ENCODE measurements at places on chromosomes 7 and 10. TPM values are rescaled to one million over a fixed set of nuclear protein-coding genes. Genes with fewer than 3 reads are reported as not detected.
A peak's percentile ranks its signal among the peaks of the same experiment; 100 is the strongest.

GRCh38 chr7:77282897-77283296 is 83.3 kb upstream of the FGL2 start:
- no peak overlapping the region for H3K4me3 ChIP-seq
- no peaks in the 10 kb centered on the region for H3K27me3 ChIP-seq
- no peaks in the 10 kb centered on the region for H3K4me1 ChIP-seq
- no peak for DNase-seq

GRCh38 chr10:106053061-106053460 is 1111.4 kb downstream of the SORCS1 start:
- DNase-seq, result no peak
- no peaks in the 10 kb centered on the region for H3K27me3 ChIP-seq
- H3K36me3 ChIP-seq, result no peaks in the 10 kb centered on the region
- no peak overlapping the region for H3K27ac ChIP-seq

GRCh38 chr10:69321865-69322264 is 43.6 kb downstream of the HK1 start:
- no peak overlapping the region for H3K27ac ChIP-seq
- no peak overlapping the region for H3K4me3 ChIP-seq
- no peak for DNase-seq
- H3K27me3 ChIP-seq, result no peaks in the 10 kb centered on the region
- H3K4me1 ChIP-seq, result peaks cover 25% of the 10 kb centered on the region

GRCh38 chr10:30185341-30185740 is 126.0 kb upstream of the JCAD start:
- peaks cover 55% of the 10 kb centered on the region for H3K4me1 ChIP-seq
- H3K36me3 ChIP-seq, result no peaks in the 10 kb centered on the region
- 0 out of 2 replicates have a peak, but pooled peaks cover 5% of the 10 kb centered on the region for H3K27me3 ChIP-seq
- DNase-seq, result peak; percentile 25

DNA sequence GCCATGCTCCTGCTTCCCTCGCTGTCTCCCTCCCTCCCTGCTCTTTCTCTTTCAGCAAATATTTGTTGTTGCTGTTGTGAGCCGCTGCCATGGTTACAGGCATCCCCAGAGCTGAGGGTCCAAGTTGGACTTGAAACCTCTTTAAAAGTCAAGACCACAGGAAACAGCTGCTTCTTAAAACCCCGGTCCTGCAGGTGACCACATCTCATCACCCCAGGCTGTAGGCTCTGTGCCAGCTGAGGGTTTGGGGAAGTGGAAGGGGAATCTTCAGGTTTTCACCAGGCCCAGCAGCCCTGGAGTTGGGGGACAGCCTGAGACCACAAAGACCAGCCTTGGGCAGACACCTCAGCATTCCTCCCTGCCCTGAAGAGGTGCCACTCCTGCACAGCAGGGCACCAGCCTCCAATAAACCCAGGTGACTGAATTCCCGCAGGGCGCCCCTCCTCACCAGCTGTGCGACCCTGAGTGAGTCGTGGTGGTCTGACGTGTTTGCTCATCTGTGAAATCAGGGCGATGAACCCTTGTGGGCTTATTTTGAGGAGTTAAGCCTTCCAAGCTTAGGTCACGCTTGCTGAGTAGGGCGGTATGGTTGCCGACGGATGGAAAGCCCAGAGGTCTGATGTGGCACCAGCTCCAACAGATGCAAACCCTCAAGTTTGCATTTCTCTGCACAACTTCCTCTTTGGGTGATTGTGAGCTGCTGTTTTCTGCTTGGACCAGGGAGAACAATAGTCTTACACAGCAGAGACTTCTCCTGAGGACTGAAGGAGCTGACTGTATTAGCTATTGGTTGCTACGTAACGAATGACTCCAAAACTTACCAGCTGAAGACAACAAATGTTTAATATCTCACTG is 24.8 kb downstream of the NPTX2 start:
- no peak overlapping the region for H3K4me3 ChIP-seq
- H3K4me1 ChIP-seq, result no peaks in the 10 kb centered on the region
- DNase-seq, result no peak

DNA sequence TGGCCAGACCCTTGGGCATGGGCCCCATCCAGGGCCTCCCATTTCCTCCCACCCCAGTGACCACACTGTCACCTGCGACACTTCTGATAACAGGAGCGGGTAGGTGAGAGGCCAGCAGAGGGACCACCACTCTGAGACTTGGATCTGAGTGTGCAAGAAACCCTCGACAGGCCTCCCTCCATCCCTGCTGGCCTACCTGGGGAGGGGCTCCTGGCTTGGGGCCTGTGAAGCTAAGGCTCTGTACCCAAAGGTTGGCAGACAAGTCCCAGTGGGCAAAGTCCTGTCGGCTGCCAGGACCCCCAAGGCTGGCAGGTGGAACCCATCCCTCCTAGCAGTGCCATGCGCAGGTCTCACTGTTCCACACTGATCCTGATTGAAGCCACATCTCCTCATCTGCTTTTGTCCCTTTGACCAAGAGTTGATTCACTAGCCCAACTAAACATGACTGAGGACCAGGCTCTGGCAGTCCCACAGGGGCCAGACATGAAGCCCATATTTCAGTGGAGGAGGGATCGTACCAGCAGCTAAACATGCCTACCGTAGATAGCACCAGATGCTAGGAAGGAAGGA is 1.2 kb upstream of the PGAM2 start:
- H3K4me1 ChIP-seq, result peaks cover 13% of the 10 kb centered on the region
- no peak for DNase-seq
- H3K27me3 ChIP-seq, result no peaks in the 10 kb centered on the region
- H3K4me3 ChIP-seq, result no peak overlapping the region
- no peak overlapping the region for H3K27ac ChIP-seq

GRCh38 chr7:139823959-139824521 is 5.0 kb upstream of the TBXAS1 start:
- no peaks in the 10 kb centered on the region for H3K4me1 ChIP-seq
- H3K27me3 ChIP-seq, result peaks cover 32% of the 10 kb centered on the region
- no peak for DNase-seq
- no peak overlapping the region for H3K27ac ChIP-seq
- no peaks in the 10 kb centered on the region for H3K36me3 ChIP-seq
- H3K4me3 ChIP-seq, result no peak overlapping the region

GRCh38 chr7:681551-682307 is 44.8 kb upstream of the DNAAF5 start:
- no peak for DNase-seq
- H3K36me3 ChIP-seq, result no peaks in the 10 kb centered on the region
- no peak overlapping the region for H3K27ac ChIP-seq

- H3K27ac ChIP-seq, result no peak overlapping the region
- no peak overlapping the region for H3K4me3 ChIP-seq
- H3K27me3 ChIP-seq, result no peaks in the 10 kb centered on the region
- peaks cover 29% of the 10 kb centered on the region for H3K4me1 ChIP-seq
Measured at GRCh38 chr7:46448478-46448877, 527.4 kb upstream of the IGFBP3 start.

GRCh38 chr7:13282377-13282980 is 595.0 kb downstream of the ARL4A start:
- no peaks in the 10 kb centered on the region for H3K4me1 ChIP-seq
- no peak overlapping the region for H3K27ac ChIP-seq
- H3K36me3 ChIP-seq, result no peaks in the 10 kb centered on the region
- no peaks in the 10 kb centered on the region for H3K27me3 ChIP-seq
- DNase-seq, result peak; percentile 73

DNA sequence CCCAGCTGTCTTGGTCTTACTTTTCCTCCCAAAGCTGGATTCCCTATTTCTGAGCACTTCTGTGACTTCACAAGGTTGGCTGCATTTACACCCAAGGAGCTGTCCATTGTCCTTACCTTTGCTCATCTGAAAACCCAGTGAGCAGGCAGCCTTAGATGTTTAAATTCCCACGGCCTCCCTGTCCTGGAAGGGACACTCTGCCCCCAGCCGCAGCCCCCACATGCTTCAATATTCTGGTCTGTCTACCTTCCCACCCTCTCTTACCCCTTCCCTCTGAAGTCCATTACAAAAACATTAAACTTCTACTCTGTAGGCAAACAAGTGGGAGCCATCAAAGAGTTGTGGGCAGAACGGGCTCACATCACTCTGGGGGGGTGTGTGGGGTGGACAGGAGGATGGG is 73.8 kb upstream of the EFCAB10 start:
- DNase-seq, result peak; percentile 36
- no peak overlapping the region for H3K27ac ChIP-seq
- H3K4me3 ChIP-seq, result no peak overlapping the region
- H3K36me3 ChIP-seq, result no peaks in the 10 kb centered on the region

DNA sequence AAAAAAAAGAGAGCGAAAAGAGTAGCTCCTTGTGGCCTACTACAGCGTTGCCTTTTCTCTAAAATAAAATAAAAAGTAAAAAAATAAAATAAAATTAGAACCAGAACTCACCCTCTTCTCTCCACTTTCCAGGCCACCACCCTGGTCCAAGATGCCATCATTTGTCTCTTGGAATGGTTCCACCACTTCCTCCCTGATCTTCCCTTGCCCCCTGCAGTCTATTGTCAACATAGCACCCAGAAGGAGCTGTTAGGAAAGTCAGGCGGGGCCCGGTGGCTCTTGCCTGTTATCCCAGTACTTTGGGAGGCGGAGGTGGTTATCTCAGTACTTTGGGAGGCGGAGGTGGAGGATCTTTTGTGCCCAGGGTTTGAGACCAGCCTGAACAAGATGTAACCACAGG is 7.6 kb upstream of the GRID2IP start:
- no peaks in the 10 kb centered on the region for H3K27me3 ChIP-seq
- H3K4me1 ChIP-seq, result no peaks in the 10 kb centered on the region
- no peak overlapping the region for H3K27ac ChIP-seq
- DNase-seq, result peak; percentile 84
- no peaks in the 10 kb centered on the region for H3K36me3 ChIP-seq

GRCh38 chr7:158774952-158775351 is 54.4 kb downstream of the ESYT2 start:
- peak; percentile 27 for DNase-seq
- H3K36me3 ChIP-seq, result peaks cover 18% of the 10 kb centered on the region
- no peak overlapping the region for H3K4me3 ChIP-seq
- H3K27me3 ChIP-seq, result no peaks in the 10 kb centered on the region
- H3K4me1 ChIP-seq, result 0 out of 2 replicates have a peak, but pooled peaks cover 7% of the 10 kb centered on the region

GRCh38 chr7:50648570-50649169 is 83.5 kb upstream of the DDC start:
- H3K36me3 ChIP-seq, result no peaks in the 10 kb centered on the region
- H3K4me3 ChIP-seq, result no peak overlapping the region
- no peaks in the 10 kb centered on the region for H3K27me3 ChIP-seq
- peaks cover 10% of the 10 kb centered on the region for H3K4me1 ChIP-seq

GRCh38 chr10:30537586-30537985 is 92.0 kb downstream of the LYZL2 start:
- H3K27me3 ChIP-seq, result no peaks in the 10 kb centered on the region
- no peak overlapping the region for H3K4me3 ChIP-seq
- H3K27ac ChIP-seq, result no peak overlapping the region
- DNase-seq, result no peak
- peaks cover 6% of the 10 kb centered on the region for H3K4me1 ChIP-seq

GRCh38 chr10:50981385-50981784 is 92.9 kb upstream of the PRKG1 start:
- peak; percentile 3 for DNase-seq
- no peak overlapping the region for H3K4me3 ChIP-seq
- H3K27me3 ChIP-seq, result no peaks in the 10 kb centered on the region
- H3K36me3 ChIP-seq, result no peaks in the 10 kb centered on the region

DNA sequence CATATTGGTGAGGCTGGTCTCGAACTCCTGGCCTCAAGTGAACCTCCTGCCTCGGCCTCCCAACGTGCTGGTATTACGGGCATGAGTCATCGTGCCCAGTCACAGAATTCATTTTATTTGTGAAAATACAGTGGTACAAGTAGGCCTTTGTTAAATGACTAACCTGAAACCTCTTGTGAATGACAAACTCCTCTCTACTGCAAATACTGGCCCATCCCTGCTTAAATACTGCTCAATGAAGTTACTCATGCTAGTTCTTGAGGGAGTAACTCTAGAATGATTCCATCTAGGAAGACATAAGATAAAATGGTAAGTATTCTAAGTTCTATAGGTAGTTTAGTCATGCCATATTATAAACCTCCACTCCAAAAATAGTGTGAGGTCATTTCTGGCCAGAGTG is 80.7 kb downstream of the UBE2H start:
- H3K4me3 ChIP-seq, result no peak overlapping the region
- H3K4me1 ChIP-seq, result peaks cover 26% of the 10 kb centered on the region
- peaks cover 9% of the 10 kb centered on the region for H3K36me3 ChIP-seq
- H3K27me3 ChIP-seq, result no peaks in the 10 kb centered on the region
- no peak for DNase-seq

GRCh38 chr10:33303988-33304387 is 30.5 kb downstream of the NRP1 start:
- peak overlapping the region; percentile 4 for H3K27ac ChIP-seq
- no peaks in the 10 kb centered on the region for H3K27me3 ChIP-seq
- peaks cover 16% of the 10 kb centered on the region for H3K36me3 ChIP-seq
- no peak overlapping the region for H3K4me3 ChIP-seq
- H3K4me1 ChIP-seq, result peaks cover 33% of the 10 kb centered on the region

DNA sequence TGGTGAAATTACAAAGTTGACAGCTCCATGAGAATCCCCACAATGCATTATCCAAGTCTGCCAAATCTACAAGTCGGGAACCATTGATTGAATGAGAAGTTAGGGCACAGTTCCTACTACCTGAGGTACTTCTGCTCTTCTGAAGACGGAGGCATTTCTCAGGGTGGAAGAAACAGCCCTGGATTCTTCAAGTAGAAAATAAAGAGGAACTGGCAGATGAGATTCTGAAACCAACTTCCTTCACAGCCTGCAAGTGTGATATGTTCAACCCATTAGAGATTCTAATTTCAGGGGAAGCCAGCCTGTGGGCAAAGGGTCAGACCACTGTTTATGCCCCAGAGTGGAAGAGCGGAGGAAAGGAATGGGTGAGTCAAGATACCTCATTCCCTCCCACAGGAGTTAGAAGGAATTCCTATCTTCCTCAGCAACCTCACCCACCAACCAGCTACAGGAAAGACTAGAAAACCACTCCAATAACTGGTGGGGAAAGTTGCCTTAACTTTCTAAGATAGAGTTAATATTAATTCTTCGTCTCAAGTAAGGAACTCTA is 50.5 kb upstream of the BMPER start:
- H3K4me1 ChIP-seq, result peaks cover 36% of the 10 kb centered on the region
- peak; percentile 84 for DNase-seq
- no peaks in the 10 kb centered on the region for H3K27me3 ChIP-seq
- H3K27ac ChIP-seq, result peak overlapping the region; percentile 55
- peak overlapping the region; percentile 45 for H3K4me3 ChIP-seq

- H3K27ac ChIP-seq, result no peak overlapping the region
- no peaks in the 10 kb centered on the region for H3K36me3 ChIP-seq
- H3K27me3 ChIP-seq, result no peaks in the 10 kb centered on the region
- no peak for DNase-seq
- H3K4me3 ChIP-seq, result no peak overlapping the region
Measured at GRCh38 chr10:97517778-97518300, 19.1 kb downstream of the UBTD1 start.

The SPDYE11 gene
- total RNA-seq, result not detected

The DNAAF5 gene
- 33.6 TPM for total RNA-seq

The DENND2A gene
- total RNA-seq, result 2.4 TPM

The HNRNPH3 gene
- total RNA-seq, result 17.6 TPM

The AGMO gene
- total RNA-seq, result not detected

The ADCY1 gene
- not detected for total RNA-seq

The HOXA4 gene
- 1.8 TPM for total RNA-seq

The POLR2J2 gene
- 0.43 TPM for total RNA-seq

The CALHM3 gene
- total RNA-seq, result not detected

The EN2 gene
- not detected for total RNA-seq

The CADPS2 gene
- total RNA-seq, result 0.43 TPM

The SFRP4 gene
- 0.13 TPM for total RNA-seq

The OR2A42 gene
- 0.32 TPM for total RNA-seq

The AQP1 gene
- total RNA-seq, result 0.54 TPM

The SPDYE16 gene
- total RNA-seq, result not detected

The TACC2 gene
- 5.8 TPM for total RNA-seq

The IDI2 gene
- total RNA-seq, result not detected

The CHCHD2 gene
- 392 TPM for total RNA-seq

The HOXA1 gene
- total RNA-seq, result 0.97 TPM

The RBAK gene
- 8.4 TPM for total RNA-seq

The MOGAT3 gene
- total RNA-seq, result not detected
